ENCODE measurements at places on chromosomes 6 and 20.

- DNase-seq, result no peak
Observed at GRCh38 chr6:150207931-150208570, 65.2 kb downstream of the PPP1R14C start.

DNA sequence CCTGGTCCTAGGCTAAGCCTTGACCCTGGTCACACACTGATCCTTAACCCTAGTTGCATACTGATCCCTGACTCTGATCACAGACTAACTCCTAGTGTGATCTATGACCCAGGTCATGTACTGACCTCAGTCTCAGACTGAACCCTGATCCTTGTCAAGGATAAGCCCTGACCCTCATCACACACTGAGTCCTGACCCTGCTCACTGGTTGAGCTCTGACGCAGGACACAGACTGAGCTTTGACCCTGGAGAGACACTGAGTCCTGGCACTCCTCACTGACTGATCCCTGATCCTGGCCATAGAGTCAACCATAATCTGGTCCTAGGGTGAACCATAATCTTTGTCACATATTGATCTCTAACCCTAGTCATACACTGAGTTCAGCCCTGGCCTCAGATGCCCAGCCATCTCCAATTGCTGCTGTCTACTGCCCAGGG lies 37.9 kb downstream of the KCNB1 start:
- no peak for DNase-seq

GRCh38 chr6:30651143-30651542 lies 4.2 kb downstream of the C6orf136 start:
- no peak for DNase-seq

GRCh38 chr20:38173237-38174156 lies 8.4 kb upstream of the TGM2 start:
- no peak for DNase-seq

DNA sequence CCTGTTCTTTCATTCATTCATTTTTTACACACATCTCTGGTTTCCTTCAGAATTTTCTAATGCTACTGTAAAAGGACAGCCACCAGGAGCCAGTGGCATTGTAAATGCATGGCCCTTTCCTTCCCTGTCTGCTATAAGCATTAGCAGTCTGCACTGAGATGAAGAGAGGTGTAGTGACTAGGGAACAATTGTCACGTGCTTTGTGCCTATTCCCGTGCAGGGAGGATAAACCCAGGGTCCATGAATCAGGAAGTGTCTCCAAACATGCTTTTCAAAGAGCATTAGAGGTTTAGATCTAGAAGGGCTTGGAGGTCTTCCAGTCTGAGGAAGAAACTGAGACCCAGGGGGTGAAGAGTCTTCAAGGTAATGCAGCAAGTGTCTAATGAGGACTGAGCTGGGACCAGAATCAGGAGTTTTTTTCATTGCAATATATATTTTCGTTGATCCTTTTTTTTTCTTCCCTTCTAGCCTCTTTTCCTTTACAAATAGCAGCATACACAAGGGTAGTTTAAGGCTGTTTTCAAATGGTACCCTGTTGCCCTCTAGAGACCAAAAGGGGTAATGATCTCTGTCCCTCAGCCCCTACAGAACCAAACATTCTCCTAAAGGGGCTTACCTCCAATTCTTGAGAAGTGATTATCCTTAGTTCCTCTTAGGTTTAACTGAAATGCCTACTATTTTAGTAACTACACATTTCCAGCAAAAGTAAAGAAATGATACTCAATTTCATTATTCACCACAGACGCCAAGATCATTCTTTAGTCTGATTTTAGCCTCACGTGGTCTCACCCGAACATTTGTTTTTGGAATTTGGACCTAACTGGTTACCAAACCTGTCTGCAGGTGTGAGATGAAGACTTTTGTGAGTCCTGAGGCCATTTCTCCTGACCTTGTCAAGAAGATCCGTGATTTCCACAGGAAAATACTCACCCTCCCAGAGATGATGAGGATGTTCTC lies 6.6 kb downstream of the TRIM15 start:
- no peak for DNase-seq

DNA sequence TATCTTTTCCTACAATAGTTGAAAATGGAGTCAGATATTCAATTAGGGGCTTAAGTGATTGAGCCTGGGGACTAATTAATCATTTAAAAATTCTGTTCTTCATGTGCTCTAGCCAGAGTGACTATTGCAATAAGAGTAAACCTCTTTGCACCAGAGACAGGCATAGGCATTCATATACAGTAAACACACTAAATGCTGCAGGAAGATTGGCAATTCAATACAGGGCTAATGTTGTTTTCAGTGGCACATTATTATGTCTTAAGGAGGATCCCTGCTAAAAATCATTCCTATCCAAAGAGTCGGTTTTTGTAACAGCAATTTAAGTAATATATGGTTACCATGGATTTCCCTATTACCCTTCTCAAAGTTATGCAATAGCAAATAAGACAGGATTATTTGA lies 1.2 kb downstream of the PDE7B start:
- DNase-seq, result no peak

GRCh38 chr6:28303570-28303969 lies 22.2 kb downstream of the PGBD1 start:
- DNase-seq, result no peak

DNA sequence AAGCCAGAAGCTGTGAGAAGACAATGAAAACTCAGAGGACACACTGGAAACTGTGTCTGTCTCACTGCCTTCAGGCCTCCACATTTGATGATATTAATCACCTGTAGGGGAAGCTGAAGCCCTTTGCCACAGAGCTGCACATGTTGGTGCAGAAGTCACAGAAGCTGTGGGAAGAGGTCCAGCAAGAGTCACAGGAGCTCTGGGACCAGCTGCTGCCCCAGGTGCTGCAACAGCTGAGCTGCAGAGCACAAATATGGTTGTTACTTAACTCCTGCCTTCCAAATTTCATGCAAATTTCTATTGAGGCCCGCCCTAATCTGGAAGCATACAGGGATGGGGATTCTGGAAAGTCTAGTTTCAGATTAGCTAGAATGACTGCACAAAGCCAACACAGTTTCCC lies 169.3 kb downstream of the OGFRL1 start:
- no peak for DNase-seq

- no peak for DNase-seq
Observed at GRCh38 chr6:15274692-15275387, 29.0 kb downstream of the JARID2 start.

GRCh38 chr6:157151029-157151428 lies 172.3 kb downstream of the TMEM242 start:
- no peak for DNase-seq
